ENCODE measurements at places on chromosomes 5 and 9.

DNA sequence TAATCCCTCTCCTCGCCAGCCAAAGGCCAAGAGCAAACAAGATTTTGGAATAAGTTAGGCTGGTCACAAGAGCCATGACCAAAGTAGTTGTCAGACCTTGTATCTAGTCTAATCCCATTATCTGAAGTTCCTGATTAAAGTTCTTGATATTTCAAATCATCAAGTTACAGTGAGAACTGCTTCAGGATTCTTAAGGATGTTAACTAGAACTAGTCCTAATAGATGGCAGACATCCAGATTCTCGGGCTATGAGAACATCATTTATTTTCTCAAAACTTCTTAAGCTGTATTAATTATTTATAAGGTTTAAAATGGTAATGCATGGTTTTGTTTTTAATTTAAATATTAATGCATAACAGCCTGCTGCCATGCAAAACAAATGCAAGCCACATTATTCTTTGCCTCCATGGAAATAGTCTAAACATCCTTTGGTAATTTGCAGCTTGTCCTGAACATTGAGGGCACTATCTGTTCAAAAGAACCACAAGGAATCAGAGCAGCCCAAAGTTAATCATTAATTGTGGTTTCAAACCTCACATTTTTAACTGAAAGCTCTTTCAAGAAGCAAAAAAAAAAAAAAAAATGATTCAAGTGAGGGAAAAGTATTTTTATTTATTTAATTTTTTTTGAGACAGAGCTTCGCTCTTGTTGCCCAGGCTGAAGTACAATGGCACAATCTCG is 95.1 kb downstream of the TTC39B start:
- DNase-seq: no peak

GRCh38 chr5:87076931-87077330 is 190.8 kb upstream of the RASA1 start:
- DNase-seq: no peak

DNA sequence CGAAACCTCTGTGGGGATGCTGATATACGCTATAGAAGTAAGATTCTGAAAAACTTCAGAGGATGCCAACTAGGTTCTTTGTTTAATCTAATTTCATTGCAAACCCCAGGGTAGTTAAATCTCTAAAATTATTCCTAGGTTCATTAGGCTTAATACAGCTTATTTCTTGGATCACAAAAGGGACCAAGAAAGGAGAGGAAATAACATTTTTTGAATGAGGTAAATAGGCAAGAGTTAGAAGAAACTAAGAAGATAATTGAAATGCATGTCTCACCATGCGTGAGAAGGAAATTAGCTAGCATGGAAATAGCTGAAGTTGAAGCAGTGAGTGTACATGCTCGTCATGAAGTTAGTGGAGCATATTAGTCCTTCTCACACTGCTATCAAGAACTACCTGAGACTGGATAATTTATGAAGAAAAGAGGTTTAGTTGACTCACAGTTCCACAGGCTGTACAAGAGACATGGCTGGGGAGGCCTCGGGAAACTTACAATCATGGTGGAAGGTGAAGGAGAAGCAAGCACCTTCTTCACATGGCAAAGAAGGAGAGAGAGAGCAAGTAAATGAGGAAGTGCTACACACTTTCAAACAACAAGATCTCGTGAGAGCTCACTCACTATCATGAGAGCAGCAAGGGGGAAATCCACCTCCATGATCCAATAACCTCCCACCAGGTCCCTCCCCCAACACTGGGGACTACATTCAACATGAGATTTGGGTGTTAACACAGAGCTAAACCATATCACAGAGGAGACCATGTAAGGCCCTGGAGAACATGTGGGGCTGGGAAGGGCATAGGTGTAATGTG is 125.1 kb upstream of the OSMR start:
- DNase-seq: no peak

GRCh38 chr5:95241161-95241560 is 43.7 kb downstream of the MCTP1 start:
- DNase-seq: no peak

GRCh38 chr5:36648426-36648825 is 42.0 kb downstream of the SLC1A3 start:
- no peak for DNase-seq

DNA sequence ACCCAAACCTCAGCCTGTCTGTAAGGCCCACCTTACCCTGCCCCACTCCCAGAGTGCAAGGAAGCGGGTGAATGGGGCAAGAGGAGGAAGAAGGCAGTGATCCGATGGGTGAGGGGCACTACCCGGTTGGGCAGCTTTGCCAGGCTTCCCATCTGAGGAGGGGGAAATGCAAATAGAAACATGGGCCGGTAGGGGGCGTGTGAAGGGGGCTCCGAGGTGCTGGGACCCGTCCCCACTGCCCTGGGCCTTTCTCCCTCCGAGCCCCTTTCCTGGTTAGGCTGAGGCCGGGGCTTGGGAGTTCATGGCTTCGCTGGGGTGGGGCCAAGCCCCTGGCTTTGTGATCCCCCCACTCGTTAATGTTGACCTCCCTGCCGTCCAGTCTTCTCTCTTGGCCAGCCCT is 23.6 kb upstream of the MYORG start:
- no peak for DNase-seq

Data from GOT3 (cell line).